Fibroblast of gingiva (primary cell): ENCODE measurements at places on chromosomes 11 and 22.

- no peak for DNase-seq
These were observed 44.1 kb upstream of the CDON start for GRCh38 chr11:126106594-126107328.

DNA sequence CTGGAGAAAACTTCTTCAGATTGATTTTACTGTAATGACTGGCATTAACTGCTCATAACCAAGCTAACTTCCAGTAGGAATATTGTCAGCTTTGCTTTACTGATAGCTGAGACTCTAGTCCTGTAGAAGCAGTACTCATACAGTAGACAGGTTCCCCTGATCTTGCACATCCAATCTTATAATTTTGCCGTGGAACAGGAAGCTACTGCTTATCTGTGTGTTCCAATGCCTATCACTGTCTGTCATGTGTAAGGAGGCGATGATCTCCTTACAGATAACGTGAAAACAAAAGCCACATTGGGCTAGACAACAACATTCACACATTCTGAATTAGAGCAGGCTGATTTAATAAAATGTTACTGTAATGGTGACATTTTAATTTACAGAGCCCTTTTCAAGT, 13.2 kb downstream of the HSD17B12 start:
- no peak for DNase-seq

- DNase-seq: no peak
These were observed 348.2 kb downstream of the LARGE1 start for GRCh38 chr22:33572086-33572485.

DNA sequence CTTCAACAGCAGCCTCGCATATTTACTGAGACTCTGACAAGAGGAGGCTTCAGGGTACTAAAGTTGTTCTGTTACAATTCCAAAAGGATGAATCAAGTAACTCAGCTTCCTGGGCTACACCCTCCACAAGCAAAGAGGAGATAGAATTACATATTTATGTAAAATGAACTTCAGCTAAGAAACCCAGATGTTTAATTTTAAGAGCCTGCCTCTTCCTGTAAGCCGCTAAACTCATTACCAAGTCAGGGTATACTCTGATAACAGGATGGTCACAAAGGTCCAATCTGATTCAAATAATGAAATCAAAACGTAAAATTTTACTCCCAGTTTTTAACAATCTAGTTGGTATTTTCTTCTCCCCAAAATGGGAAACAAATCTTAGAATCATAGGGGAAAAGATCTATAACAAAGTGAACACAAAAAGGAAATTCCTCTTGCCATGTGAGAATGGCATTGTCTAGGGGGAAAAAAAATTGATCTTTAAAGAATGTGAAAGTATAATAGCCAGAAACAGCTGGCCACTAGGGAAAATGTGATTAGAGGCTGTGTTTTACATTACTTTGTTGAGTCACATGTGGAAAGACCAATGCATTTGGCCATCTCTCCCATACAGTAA, 30.9 kb downstream of the CHEK2 start:
- peak; percentile 86 for DNase-seq

- no peak for DNase-seq
These were observed 15.0 kb downstream of the EMSY start for GRCh38 chr11:76459846-76460245.

DNA sequence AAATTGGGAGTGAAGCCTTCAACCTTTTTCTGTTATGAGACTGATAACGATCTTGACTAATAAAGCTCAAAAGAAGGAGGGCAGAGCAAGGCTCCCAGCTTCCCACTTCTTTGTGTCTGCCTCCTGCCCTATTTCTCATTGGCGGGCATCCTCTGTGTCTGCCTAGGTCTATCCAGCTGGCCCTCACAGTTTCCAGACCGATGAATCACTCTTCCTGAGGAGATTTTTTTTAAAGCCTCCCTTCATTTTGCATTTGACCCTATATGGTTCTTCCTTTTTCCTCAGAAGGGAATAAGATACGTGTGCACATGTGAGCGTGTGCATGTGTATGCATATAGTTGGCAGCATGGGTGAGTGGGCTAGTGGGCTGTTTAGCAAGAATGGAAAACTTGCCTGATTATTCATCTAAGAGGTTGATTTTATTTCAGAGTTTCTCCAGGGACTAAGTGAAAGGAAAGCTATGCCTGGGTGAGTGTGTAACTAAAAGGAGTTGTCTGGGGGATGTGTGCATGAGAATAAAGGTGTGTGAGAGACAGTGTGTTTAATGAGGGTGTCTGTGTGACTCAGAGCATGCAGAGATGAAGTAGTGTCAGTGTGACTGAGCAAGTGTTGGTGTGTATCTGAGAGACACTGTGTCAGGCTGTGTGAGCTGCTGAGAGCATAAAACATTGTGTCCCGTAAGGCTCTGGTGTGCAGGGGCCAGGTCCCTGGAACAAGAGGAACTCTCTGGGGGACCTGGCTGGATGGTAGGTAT, 12.2 kb downstream of the PHLDB1 start:
- peak; percentile 90 for DNase-seq

DNA sequence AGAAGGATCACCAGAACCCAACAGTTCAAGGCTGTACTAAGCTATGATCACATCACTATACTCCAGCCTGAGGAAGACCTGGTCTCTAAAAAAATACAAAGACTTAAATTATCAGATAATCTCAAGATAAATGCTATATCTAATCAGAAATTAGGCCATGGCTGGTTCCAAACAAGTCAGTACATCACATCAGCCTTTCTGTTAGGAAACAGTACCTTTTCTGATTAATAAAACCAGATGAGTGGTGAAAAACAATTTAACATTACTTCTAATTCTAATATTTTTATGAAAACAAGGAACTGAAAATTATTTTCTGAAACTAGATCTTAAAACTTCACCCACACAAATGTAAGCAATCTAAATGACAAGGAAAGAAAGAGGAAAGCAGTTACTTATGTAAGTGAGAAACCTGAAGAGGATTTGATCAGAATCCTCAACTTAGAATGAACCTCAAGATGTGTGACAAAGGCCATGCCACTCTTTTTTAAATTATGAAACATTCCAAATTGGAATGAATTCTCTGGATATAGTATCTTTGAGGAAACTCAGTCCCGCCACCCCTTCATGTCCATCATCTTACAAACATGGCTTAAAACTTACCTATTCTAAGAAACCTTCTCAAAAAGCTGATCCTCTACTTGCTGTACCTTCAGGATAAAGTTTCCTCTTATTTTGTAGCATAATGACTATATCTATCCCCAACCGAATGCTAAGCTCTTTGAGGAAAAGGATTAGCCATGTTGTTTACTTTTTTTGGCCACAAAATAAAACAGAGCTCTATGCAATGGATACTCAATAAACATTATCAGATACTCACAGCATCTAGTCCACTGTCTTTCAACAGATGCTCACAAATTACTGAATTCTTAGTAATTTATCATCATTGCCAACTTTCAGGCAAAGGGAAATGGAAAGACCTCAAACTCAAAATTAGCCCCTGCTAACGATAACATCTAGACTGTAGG, 132.0 kb downstream of the MRTFA start:
- DNase-seq: no peak

DNA sequence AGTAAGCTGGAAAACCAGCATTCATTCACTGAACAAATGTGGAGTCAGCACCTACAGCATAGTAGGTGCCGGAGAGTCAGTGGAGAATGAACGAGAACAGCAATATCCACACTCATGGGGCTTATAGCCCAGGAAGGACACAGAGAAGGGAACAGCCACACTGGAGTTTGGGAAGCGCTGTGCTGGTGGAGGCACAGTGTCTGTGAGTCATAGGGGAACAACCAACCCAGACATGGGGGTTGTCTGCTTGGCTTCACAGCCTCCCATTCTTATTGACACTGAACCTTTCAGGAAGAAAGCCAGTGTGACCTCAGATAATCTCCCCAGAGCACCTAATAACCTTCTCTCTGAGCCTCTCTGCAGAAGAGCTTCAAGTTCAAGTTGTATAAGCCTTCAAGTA, 56.6 kb upstream of the UBASH3B start:
- no peak for DNase-seq

- no peak for DNase-seq
These were observed 88.2 kb upstream of the BLID start for GRCh38 chr11:122204206-122204605.

DNA sequence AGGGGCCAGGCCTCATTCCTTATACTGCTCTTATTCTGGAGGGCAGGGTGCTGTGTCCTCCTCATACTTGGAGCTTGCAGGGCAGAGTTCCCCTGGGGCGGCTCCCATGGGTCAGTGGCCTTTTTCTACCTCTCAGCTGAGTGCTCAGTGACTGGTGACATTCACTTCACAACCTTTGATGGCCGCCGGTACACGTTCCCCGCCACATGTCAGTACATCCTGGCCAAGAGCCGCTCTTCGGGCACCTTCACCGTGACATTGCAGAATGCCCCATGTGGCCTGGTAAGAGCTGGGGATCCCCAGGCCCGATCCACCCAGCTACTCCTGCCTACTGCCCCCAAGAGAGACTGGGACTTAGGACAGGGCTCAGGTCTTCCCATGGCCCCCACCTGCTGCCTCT, 14.5 kb downstream of the OTOG start:
- no peak for DNase-seq

DNA sequence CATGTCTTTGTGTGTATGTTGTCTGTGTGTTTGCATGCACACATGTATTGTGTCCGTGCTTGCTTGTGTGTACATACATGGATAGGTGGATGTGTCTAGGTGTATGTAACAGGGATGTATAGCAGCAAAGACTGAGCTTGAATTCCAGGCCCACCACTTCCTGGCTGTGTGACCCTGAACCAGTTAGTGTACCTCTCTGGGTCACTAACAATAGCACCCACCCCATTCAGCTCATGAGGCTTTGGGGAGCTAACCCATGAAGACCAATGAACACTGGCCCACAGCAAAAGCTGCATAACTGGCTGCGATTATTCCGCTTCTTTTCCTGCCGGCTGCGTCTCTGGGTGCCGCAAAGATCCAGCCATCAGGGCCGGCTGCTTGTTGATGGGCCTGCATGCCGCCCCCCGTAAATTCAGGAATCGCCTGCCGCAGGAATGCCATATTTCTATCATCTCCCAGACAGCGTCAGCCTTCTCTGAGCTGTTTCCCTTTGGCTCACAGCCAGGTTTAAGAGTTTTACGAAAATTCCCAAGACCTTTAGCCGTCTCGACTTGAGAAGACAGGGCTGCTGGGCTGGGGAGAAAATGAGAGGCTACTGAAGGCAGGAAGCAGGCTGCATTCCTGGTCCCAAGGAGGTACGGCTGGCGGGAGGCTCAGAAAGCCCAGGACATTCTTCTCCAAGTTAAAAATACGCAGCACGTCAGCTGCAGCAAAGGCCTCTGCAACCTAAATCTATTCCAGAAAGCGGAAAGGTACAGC, 224.6 kb downstream of the MN1 start:
- no peak for DNase-seq

GRCh38 chr11:86695373-86695772, 23.0 kb upstream of the ME3 start:
- DNase-seq: peak; percentile 28

DNA sequence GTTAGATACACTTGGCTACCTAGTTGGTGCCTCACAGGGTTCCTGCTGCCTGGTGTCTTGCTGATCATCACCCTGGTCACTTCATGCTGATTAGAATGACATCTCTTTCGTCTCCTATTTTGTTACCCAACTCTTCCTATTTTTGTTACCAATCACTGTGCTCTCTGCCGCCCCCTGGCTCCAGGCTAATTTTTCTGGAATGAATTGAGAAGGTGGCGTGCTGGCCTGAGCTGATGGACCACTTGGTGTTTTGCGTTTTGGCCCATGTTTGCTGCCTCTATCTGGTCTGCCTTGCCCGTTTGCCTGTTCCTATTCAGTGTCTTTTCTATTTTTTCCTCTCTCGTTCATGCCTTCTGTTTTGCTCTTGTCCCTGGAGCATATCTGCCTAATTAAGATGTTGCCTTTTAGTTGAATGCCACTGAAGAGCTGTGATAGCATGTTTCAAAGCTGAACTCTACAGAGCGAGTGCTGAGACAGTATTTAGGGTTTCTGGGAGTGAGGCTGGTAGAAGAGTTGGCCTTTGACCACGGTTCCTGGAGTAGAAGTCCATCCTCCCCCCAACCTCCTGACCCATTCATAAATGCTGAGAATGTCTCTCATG, 5.9 kb upstream of the ATF4 start:
- no peak for DNase-seq

GRCh38 chr11:95337972-95338429, 107.0 kb upstream of the SESN3 start:
- no peak for DNase-seq

DNA sequence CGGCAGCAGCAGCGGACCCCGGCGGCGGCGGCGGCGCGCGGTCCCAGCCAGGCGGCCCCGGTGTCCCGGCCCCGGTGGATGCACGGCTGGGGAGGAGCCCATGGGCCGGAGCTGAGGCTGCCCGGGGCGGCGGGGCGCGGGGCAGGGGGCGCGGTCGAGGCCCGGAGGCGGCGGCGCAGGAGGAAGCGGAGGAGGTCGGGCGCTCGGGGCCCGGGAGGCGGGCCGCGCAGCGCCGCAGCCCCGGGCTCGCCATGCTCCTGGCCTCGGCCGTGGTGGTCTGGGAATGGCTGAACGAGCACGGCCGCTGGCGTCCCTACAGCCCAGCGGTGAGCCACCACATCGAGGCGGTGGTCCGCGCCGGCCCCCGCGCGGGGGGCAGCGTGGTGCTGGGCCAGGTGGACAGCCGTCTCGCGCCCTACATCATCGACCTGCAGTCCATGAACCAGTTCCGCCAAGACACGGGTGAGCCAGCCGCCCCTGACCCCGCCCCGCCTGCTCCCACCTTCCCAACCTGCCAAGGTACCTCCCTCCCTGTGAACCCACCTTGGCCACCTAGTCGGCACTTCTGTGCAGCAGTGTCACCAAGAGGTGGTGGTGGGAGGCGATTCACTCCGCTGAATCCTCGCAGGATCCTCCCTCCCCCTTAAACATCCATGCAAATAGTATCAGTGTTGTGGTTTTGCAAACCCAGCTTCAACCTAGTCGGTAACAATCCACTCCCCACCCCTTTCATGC, 580 bp downstream of the DTX4 start:
- DNase-seq: no peak

DNA sequence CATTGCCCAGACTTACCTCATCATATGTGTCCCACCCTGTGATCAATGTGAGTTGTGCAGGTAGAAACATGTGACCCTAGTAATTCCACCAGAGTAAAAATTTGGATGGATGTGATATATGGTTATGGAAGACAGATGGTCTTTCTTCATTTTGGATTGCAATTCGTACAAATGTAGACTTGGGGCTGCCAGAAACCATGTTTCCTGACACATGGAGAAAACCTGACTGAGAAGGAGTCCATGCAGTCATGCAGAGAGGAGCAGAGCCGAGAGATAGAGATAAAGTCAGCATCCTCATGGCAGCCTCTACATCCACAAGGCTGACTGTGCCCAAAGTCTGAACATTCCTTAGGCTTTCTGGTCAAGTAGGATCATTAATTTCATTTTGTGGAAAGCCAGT, 678.1 kb upstream of the KIRREL3 start:
- DNase-seq: no peak

DNA sequence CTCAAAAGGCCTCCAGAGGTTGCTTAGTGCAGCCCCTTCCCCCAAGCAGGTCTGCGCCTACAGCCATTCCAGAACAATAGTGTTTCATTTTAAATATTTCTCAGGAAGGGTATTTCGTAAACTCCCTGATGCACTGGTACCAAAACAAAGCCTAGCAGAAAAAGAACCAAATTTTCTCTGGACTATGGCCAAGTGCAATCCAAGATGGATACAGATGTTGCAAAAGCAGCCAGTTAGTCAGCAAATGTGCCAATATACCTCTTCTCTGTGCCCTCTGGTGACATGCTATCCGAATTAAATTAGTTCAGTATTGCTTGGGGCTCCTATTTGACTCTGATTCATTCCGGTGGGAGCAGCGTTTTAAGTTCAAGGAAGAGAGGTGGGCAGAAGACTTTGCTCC, 247.8 kb downstream of the NTM start:
- peak; percentile 31 for DNase-seq

- DNase-seq: no peak
These were observed 233.8 kb upstream of the UBASH3B start for GRCh38 chr11:122421702-122422101.

- no peak for DNase-seq
These were observed 31.3 kb upstream of the LRRC55 start for GRCh38 chr11:57150454-57150917.
